Mucosa of gallbladder (tissue), 1 donor: ENCODE measurements at places on chromosomes 6 and 20. TPM values are rescaled to one million over a fixed set of nuclear protein-coding genes. Genes with fewer than 3 reads are reported as not detected.

DNA sequence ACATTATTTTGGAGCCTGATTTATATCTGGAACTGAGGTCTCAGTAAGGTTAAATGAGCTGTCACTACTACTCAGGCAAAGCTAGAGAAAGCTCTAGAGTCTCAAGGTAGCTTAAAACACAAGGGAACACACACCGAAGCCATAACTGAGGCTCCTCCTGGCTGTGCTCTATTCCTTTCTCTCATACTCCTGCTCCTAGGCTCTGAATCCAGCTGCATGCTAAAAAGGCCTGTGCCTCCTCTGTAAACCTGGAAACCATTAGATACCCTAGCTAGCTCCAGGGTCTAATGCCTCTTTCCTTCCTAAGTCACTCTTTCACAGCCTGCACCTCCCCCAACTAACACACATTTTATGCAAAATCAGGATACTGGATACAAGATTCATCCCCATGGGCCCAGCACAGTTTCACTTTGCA is 17.1 kb downstream of the RIPOR2 start:
- DNase-seq, result no peak

GRCh38 chr6:145502416-145502815 is 232.9 kb downstream of the EPM2A start:
- no peak for DNase-seq

GRCh38 chr20:53302695-53303412 is 290.8 kb downstream of the ZNF217 start:
- DNase-seq, result no peak

SF3B5 gene
- total RNA-seq, result 124 TPM

DNA sequence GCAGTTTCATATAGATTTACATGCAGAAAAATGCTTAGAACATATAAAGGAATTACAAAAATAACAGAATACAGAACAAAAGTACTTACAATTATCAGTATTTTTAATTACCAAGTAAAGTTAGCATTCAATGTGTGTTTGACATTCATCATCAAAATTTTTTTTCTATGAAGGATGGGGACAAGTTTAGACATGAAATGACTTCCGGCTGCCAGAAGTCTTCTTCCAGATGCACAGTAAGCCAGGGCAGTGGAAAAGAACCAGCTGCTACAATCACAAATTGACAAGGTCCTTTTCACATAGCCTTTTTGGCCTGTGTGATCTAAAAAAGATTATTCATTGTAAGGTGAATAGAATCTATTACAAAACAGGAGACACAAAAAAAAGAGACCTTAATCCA is 73.8 kb downstream of the HUS1B start:
- no peak for DNase-seq

DNA sequence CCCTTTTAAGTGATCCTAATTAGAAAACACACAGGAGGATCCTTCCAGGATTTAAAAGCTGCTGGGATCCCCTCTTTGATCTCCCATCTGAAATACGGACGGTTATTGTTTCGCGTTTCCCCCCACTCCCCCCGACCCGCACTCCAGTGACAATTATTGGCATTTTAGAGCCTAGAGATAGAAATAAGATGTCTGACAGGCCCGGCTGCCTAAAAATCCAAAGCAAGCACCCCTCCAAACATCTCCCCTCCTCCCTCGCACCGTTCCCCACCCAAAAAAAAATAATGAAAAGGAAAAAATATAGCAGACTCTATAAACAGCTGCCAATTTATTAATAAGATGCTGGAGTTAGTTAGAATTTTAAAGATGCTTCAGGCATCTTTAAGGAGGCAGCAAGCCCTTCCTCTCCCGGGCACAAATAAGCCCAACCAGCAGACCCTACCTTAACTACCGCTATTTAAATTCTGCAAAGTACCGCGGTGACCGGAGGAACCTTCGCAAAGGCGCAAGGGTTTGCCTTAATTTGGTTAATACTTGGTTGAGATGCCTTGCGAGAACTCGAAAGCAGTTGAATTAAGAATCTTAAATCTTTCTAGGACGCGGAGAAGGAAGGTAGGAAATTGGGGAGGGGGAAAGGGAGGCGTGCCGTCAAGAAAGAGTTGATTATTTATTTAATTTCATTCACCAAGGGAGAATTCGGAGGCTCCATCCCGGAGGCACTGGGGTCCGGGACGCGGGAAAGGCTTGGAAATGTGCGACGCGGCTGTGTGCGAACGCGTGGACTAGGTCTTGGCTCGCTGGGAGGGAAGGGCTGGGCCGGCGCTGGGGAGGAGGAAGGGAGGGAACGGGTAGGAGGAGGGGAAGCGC is 1.5 kb upstream of the ISM1 start:
- no peak for DNase-seq

FAM83B gene
- total RNA-seq, result 14.5 TPM

- DNase-seq, result no peak
Measured at GRCh38 chr6:68697394-68697793, 62.3 kb downstream of the ADGRB3 start.

DNA sequence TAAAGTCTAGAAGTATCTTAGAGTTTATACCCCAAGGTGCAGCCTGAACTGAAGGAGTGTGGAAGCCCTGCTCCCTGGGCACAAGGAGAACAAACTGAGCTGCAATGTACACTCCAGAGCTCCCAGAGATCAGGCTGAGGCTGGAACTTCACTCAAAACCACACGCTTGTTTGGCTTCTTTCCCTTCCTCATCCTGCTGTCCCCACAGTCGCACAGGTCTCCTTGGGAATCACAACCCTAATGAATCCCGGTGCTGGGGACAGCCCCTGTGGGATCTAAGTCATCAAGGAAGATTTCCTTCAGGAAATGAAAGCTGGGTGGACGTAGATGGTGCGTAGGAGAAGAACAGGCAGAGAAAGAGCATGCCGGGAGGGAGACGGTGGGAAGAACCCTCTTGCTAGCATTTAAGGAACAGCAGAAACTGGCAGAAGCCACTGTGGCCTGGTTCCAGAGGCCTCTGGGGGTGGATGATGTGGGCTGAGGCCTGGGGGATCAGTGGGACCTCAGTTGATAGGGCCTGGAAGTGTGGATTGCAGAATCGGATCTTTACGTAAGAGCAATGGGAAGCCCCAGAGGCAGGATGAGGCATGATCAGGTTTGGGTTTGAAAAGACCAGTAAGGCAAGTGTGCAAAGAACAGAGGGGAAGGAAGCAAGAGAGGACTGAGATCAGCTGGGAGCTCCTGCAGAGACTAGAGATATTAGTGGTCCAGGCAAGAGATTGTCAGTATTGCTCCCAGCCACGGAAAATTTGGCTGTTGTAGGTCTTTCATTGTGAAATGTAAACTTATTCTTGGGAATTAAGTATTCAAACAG is 21.4 kb downstream of the CYP24A1 start:
- DNase-seq, result no peak

DNA sequence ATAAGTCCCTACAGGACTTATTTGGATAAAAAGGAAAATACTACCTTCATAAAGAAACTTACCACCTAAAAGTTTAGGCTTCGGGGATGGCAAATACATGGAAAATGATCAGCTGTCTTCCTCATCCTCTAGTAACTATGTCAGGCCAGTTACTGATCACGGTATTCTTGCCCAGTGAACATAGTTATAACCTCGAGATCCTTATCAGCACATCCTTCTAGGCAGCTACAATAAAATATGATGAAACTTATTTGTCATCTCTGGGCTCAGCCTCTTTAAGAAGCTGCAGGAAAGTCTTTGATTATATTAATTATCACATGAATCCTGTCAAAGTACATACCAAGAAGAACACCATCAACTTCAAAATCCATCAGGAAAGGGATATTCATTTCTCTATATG is 41.8 kb downstream of the SF3B5 start:
- DNase-seq, result no peak

DEFB126 gene
- not detected for total RNA-seq

SNAI1 gene
- 3.2 TPM for total RNA-seq

GRCh38 chr6:34071884-34072379 is 74.0 kb downstream of the GRM4 start:
- no peak for DNase-seq

- no peak for DNase-seq
Measured at GRCh38 chr6:31157513-31158139, at the start of gene CCHCR1. TSS of gene CCHCR1 (minus strand) at chr6:31157802. CDS start at chr6:31157600, 202 bp downstream.

DNA sequence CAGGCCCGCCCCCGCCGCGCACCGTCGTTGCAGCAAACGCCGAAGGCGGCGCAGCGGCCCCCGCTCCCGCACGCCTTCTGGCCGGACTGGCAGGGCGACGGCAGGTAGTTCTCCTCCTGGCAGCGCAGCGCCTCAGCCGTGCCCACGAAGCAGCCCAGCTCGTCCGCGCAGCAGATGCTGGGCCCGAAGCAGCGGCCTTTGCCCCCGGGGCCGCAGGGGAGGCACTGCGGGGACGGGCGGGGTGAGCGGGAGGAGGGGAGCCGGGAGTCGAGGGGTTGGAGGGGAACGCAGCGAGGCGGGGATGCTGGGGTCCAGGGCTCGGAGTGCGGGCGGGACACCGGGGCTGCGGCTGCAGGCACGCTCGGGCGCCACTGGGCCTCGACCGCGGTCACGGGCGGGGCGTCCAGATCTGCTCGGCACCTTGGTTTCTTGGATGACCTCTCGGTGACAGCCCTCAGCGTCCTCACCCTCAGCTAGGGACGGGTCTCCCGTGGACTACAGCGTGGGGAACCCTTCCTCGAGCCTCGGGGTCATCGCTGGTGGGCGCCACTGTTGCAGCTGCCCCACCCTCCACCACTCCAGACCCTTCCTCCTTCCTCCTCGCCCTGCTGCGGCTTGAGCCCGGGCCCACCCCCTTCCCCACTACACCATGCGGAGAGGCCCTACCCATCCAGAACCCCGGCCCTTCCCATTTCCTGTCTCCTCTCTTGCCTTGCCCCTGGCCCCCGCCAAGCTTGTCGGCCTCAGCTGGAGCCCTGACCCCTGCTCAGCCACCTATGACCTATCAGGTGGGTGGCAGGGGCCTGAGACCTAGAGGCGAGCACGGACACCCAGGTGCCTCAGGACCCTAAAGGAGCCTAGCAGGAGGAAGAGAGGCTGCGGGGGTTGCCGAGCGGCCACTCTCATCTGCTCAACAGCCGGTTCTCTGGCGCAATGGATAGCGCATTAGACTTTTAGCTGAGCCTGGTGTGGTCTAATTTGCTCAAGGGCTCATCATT is 1.3 kb downstream of the AVP start:
- no peak for DNase-seq

DNA sequence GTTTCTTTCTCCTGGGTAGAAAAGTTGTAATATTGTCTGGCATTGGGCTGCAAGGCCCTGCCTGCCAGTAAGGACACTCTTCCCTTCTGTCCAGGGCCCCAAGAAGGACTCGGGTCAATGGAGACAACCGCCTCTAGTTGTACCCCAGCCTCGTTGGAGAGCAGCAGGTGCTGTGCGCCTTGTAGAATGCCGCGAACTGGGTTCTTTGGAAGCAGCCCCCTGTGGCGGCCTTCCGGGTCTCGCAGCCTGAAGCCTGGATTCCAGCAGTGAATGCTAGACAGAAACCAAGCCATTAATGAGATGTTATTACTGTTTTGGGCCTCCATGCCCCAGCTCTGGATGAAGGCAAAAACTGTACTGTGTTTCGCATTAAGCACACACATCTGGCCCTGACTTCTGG is 37.0 kb downstream of the PLCG1 start:
- no peak for DNase-seq

DNA sequence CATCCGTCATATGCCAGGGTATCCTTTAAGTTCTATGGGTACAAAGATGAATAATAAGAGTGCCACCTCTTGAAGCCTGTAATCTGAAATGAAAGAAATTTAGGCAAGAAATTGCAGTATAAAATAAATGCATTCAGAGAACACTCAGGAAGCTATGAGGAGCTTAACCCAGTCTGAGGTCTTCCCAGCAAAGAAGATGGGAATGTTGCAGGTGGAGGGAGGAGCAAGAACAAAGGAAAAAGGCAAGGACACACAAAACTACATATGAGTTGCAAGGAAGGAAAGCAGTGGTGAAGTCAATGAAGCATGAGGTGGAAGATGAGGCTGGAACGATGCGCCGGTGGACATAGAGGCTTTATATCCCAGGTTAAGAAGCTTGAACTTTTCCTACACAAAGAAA is 67.0 kb upstream of the DST start:
- no peak for DNase-seq

- no peak for DNase-seq
Measured at GRCh38 chr6:111850295-111850937, 22.8 kb downstream of the FYN start.

GGTLC1 gene
- total RNA-seq, result 0.40 TPM

- no peak for DNase-seq
Measured at GRCh38 chr6:118771253-118771652, 119.9 kb upstream of the CEP85L start.

DNA sequence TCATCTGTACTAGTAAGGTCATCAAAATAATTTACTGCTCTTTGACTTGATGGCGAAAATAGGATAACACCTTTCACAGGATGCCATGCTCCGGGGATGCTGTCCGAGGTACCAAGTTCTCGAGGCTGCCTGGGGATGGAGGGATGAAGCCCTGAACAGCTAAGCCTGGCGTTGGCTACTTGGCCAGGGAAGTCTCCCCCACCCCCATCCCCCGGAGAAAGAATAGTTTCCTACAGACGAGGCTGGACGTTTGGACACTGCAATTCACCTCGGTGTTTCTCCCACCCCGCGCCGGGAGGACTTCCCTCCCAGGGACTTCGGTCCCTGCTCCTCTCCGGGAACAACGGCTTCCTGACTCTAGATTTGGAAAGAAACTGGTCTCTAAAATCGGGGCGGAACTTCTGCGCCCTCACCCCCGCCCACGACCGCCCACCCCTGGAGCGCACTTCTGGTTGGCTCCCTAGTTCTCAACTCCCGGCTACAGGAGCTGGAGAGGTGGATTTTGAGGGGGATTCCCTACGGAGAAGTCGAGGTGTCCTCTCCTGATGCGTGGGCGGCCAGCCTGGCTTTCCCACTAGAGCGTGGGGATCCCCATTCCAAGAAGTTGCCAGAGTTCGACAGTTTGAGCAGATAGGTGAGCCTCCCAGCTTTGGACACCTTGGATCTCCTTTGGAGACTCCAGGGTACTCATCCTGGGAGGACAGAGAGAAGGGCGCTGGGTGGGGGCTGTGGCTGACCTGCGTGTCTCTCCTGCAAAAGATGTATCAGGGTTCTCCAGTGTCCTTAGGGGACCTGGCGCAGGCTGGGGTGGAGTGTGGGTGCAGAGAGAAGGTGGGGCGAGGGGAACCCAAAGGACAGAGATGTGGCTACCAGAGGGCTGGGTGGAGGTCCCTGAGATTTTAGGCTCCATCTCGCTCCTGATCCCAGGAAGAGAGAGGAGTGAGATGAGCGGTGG is 1.1 kb downstream of the PCSK2 start:
- DNase-seq, result no peak

- DNase-seq, result no peak
Measured at GRCh38 chr20:14744723-14745122, 407.3 kb upstream of the FLRT3 start.

DNA sequence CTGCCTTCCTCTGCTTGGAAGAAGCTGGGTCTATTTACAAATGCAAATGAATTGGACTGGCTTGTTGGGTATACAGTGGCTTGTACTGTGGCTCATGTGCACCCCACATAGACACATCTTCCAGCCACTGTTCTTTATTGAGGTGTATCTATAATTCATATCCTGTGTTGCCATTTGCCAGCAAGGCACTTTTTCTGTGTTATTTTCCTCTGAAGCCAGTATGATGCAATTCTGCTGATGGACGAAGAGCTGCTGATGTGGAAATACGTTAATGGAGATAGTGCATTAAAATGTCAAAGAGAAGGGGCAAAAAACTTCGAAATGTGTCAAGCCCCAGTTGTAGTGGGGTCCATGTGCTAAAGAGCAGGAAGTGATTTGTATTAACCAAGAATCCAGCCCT is 167.5 kb downstream of the TMEM242 start:
- DNase-seq, result no peak

FOXF2 gene
- 3.6 TPM for total RNA-seq
